Urinary bladder (tissue), 4 donors: ENCODE measurements at places on chromosomes 7 and 10. TPM values are rescaled to one million over a fixed set of nuclear protein-coding genes. Genes with fewer than 3 reads are reported as not detected.

DNA sequence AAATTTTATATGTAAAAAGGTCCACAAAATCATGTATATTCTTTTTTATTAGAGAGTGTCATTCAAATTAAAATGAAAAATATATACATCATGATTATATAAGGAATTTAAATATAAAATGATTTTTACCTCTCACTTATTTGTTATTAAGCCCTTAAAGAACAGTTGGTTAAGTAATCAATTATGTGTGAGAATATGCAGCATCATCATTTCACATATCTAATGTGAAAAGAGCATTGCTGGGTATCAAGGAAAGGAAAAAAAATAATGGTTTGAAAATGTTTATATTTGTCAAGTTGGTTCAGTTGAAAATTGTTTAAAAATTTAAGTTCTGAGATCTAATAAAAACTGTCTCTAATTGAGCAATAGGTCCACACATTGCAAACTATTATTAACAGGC, 363.6 kb upstream of the GRM3 start:
- DNase-seq: no peak

DNA sequence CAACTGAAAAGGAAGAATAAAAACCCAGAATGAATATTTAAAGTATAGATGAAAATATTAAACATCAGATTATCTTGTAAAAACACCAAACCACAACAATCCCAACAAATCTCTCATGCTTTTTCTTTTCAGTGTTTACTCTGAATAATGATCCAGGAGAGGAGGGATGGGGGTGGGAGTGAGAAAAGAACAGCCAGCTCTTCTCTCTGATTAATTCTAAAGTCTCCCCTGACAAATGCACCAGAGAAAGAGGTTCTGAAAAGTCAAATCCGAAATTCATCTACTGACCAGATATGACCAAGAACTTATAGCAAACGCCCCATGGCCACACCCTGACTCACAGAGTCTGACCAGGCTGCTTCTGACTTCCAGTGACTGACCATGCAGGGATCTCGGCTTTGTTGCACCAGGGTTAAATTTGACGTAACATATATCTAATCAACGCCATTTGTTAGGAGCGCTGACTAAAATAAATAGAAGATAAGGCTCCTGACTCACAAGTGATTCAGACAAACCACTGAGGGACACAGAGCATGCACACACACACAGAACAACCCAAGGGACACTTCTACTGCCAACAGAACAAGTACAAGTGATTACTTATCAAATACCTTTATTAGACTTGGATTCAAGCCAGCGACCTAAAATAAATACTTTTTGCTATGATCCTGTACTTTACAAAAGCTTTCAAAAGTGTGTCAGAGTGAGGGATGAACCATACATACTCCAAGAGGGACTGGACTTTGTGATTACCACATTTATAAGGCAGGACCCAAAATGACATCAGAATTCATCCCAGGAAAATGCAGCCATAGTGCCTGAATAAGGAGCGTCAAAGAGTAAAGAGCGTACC, 9.3 kb upstream of the SPOCK2 start:
- no peak for DNase-seq

Gene UNC5B
- total RNA-seq: 12.8 TPM

DNA sequence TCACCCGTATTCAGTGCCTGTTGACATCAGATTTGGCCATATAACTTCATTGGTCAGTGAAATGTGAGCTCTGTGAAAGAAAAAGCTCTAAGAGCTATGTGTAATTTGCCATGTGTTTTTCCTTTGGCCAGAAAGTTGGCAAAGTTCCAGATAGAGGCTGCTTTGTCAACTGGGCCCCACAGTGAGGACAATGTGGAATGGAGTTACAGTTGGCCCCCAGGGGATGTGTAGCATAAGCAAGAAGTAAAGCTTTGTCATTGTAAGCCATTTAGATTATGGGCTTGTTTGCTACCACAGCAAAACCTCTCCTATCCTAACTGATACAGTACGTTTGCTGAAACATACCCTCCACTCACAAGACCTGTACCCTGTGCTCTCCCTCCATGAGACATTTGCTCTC, 119.1 kb upstream of the HABP2 start:
- no peak for DNase-seq

- no peak for DNase-seq
These were observed 29.5 kb upstream of the ARHGAP22 start for GRCh38 chr10:48634198-48634983.
